ENCODE measurements at places on chromosomes 2 and 18.
A peak's percentile ranks its signal among the peaks of the same experiment; 100 is the strongest.

DNA sequence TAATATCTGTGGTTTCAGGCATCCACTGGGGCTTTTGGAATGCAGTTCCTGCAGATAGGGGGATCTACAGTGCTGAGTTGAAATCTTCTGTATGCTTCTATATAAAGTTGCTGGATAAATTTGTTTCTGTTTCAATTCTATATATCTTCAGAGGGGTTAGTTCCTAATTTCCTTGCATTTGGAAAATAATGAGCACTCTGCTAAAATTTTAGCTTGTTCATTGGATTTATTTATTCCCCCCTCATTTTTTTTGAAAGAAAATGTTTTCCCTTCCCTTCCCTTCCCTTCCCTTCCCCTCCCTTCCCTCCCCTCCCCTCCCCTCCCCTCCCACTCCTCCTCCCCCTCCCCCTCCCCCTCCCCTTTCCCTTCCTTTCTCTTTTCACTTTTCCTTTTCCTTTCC is 212.3 kb downstream of the GPD2 start:
- no peak for DNase-seq

- no peak for DNase-seq
Measured at GRCh38 chr2:156151351-156151750, 181.2 kb downstream of the NR4A2 start.

DNA sequence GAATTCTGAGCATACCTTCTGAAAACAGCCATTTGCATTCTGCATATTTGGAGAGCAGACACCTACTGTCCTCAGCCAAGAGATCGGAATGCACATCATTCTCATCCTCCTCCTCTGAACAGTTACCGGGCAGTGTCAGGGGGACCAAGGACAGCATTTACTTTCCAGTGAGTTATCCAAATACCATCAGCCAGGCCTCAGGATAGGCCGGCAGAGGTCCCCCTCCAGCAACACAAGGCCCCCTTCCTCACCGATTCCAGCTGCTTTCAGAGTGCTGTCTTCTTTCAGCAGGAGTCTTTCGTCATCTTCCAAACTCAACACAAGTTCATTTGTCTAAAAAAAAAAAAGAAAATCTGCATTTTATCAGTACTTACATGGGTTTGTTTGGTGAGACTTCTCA is 55.3 kb downstream of the C2orf76 start:
- DNase-seq = no peak

DNA sequence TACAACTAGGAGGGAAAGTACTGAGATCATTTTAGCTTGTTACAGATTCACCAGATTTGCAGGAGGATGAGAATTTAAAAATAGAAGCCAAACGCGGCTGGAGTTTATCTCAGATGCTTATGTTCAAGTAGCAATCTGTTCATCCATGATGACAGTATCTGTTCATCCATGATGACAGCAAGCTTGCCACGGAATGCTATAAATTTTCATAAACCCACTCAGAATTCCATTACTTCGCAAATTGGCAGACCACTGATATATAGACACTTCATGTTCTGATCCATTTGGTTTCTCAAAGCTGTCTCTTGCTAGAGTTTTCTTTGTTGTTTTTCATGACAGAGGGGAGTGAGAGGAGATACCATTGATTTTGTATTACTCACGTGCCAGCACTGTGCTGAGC is 84.2 kb downstream of the GAREM1 start:
- no peak for DNase-seq

DNA sequence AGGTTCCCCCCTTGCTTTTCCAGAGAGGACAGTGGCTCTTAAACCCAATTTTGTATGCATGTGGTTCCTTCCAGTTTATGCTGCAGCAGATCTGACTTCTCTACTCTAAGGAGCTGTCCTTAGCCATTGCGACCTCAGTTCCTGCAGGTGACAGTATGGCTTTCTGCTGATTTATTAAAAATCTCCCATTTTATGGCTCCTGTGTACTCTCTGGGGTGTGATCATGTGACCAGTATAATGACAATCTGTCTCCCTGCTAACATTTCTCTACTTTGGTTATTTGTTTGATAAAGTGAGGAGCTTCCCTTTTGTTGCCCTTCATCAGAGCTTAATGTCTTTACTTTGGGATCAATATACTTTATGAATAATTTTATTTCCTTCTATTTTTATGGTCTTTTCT is 148.7 kb upstream of the VRK2 start:
- DNase-seq = no peak

GRCh38 chr2:46569061-46569560 is 89.7 kb downstream of the TMEM247 start:
- peak; percentile 9 for DNase-seq

- no peak for DNase-seq
Measured at GRCh38 chr2:15189216-15189615, 371.9 kb downstream of the NBAS start.

DNA sequence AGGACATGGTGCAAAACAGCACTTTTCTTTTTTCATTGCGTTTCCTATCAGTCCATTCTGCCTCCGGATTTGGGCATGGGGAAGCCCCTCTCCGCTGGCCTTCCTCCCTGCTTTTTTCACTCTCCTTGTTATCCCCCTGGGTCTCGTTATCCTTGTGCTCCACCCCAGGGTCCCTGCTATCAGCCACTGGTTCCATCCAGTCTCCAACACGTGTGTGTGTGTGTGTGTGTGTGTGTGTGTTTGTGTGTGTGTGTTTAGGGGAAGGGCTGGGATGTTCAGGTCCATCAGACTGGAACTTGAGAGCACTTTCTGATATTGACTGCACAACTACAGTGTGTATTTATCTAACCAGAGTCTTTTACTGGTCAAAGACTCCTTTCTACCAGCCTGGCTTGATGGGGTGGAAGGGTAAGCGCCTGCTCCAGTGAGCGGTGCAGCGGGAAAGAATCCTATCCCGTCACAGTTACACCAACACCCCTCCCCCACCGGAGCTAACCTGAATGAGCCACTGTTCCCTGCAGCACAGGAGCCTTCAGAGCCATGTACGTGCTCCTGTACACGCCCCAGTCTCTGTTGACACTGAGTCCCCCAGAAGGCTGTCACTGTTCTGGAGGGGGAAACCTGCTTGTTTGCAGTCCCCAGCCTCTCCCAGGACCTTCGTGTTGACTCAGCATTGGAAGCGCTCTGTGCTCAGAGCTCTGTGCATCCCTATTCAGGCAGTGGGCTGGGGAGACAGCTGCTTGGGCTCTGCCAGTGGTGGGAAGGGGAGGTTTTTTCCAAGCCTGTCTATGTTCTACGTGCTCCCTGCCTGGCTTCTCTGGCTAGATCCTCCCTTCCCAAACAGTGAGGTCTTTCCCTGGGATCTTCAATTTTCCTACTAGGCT is 4.6 kb downstream of the INHA start:
- DNase-seq = peak; percentile 71

DNA sequence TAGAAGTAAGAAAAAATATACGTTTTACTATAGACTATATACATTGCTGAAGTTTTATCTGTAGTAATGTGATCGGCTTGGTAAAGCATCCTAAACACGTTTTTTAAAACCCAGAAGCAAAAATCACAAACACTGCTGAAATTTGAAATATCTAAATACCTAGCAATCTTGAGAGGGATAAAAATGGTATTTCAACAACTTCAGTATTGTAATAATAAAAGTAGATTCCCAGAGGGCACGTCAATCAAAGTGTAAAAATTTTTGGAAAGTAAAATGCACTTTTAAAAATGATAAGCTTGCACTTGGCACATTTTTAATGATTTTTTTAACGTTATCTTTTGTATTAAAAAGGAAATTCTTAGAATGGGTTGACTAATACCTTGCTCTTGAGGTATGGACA is 1.6 kb downstream of the ZC3H6 start:
- DNase-seq = no peak

Measured in right kidney (tissue), 9 donors.